ENCODE measurements at places on chromosomes 4 and X.

GRCh38 chr4:83138946-83139345 lies 24.4 kb upstream of the PLAC8 start:
- DNase-seq: no peak

DNA sequence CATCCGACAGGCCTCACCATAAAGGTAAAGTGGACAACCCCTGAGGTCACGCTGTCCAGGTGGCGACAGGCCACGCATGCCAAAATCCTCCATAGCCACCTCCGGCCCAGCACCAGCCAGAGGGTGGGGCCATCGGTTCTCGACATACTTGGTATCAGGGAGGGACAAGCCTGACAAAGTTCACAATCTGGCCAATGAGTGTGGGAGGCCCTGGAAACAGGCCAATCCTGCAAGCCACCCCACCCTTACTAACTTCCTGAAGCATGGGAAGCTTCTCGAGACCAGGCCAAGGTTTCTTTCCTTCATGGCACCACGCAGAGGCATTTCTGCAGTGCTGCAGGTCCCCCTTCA lies 73.8 kb downstream of the MTMR1 start:
- DNase-seq: no peak

- no peak for DNase-seq
These were observed 141.6 kb downstream of the HS3ST1 start for GRCh38 chr4:11287055-11287454.

DNA sequence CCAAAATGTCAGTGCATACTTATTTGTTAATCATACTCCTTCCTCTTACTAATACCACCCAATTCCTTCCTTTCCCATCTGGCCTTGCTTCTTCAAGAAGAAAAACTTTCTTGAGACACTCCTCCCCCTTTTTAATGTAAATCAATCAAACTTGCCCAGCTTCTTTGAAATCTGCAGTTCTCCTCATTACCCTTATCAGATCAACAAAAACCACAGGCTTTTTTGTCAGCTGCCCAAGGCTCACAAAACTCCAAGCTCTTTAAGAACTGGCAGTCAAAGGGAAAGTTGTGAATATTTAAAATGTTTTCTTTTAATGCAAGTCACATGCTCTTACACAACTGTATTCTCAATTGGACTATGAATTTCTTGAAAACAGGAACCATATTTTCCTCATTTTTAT lies 11.3 kb upstream of the MYOZ2 start:
- peak; percentile 6 for DNase-seq

DNA sequence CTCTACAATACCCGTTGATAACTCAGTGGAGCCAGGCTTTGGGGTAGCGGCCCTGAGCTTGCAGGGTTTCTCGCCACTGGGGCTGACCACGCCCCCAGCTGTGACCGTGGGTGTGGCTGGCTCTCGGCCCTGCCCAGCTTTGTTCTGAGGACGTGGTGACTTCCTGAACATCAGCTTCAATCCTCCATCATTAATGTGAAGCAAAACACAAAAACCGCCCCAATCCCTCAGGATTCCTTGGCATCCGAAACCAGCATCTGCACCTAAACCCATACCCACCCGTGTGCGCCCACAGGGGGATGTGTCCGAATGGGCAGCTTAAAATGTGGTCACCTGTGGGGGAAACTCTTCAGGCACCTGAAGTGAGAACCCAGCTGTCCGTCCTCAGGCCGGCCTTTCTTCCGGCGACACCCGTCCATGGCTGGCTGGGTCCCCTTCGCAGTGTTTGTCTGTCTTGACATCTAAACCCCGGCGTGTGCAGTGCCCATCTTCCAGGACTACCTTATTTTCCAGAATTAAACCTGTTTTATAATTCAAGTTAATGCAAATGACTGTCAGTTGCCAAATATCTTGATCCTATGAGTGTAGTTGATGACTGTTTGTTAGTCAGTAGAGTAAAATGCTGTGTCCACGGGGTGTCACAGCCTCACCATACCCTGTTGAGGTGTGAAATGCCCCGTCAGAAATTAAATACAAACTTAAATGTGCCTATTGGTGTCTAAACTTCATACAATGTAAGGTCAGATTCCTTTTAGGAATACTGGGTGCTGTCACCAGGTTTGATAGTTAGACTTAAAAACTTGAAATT lies 27.3 kb downstream of the NELFA start:
- DNase-seq: peak; percentile 15

GRCh38 chr4:13530823-13531624 lies 13.3 kb downstream of the NKX3-2 start:
- DNase-seq: no peak

- no peak for DNase-seq
These were observed 672.7 kb downstream of the RPA4 start for GRCh38 chrX:97556359-97556758.

GRCh38 chrX:107325467-107325866 lies 119.1 kb downstream of the DNAAF6 start:
- no peak for DNase-seq

DNA sequence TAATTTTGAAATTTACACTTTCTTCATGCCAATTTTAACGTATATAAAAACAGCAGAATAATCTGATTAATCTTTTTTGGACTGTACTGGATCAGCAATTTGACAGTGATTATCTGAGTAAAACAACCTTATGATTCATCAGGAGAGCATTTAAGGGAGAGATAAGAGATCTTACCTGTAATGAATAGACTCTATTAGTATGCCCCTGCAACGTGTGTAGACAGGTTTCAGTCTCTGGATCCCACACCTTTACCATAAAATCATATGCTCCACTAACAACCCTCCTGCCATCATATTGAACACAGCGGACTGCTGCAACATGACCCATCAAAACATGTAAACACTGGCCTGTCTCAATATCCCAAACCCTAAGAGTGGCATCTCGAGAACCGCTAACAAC lies 210.1 kb downstream of the FBXW7 start:
- no peak for DNase-seq

GRCh38 chrX:87374324-87374723 lies 143.3 kb upstream of the KLHL4 start:
- no peak for DNase-seq

- no peak for DNase-seq
These were observed 55.1 kb downstream of the GALNT7 start for GRCh38 chr4:173223743-173224142.

DNA sequence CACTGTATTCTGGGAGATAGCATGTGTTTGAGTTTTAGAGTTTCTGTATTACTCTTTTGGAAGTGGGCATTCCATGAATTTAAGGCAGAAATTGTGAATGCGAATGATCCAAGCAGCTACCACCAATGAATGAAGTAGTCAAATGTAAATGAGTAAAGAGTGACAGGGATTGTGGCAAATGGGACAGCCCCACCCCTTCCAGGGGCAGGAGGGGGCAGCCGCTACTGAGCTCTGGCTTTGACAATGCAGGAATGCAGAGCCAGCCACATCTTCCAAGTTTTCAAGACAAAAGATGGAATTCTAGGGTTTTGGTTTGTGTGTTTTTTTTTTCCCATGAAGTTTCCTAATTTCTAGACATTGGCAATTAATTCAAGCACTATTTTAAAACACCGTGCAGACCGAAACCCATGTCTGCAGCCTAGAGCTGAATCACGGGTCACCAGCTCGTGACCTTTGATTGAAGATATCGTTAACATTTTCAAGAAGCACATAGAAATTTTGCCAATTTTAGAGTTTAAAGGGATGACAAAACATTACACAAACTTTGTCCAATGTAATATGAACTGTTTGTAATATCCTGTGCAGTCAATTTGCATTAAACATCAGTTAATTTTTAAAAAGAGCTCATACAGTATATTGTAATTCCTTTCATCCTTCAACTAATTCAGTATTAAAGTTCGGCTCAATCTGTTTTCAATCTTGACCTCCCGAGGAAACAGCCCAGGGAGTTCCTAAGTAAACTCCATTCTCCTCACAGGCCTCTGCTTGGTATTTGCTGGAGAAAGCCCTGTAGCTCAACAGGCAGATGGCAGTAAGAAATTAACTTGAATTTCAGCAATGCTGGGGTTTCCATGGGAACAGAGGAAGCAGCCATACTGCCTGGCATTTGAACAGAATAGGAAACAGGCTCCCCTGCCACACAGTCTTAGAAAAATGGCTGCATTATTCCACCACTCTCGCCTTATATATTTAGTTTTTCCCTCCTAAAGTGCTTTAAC lies 83.4 kb downstream of the UCHL1 start:
- DNase-seq: peak; percentile 71

GRCh38 chr4:107987916-107988762 lies 1.6 kb upstream of the HADH start:
- no peak for DNase-seq

GRCh38 chr4:177968817-177969442 lies 526.7 kb upstream of the AGA start:
- DNase-seq: no peak

DNA sequence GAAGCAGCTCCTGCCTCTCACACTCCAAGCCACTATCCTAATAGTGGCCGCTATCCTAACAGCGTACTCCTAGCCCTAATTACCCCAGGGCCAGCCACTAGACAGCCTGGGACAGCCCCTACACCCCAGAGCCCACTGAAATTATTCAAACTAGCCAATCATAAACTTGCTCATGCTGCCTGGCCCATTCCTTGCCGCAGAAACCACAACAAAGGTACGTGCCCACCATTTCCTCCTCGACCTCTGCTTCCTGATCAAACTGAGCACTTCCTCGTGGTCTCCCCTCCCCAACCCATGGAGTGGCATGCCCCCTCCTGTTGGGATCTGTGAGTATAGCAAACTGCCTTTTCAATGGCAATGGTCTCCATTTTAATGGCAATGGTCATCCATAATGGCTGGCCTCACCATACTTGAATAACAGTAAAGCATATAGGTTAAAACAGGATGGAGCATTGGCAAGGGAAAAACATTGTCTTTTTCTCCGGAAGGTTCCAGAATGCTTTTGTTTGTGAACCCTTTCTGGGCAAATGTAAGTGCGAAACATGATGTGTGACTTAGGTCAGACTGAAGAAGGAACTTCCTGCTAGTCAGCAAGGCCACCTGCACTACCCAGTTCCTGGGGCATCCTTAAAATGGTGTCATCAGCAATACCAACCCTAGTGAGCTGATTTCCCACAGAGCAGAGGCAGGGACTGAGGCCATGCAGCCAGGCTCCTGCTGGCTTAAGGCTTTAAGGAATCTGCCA lies 107.1 kb upstream of the ATP6AP2 start:
- no peak for DNase-seq

DNA sequence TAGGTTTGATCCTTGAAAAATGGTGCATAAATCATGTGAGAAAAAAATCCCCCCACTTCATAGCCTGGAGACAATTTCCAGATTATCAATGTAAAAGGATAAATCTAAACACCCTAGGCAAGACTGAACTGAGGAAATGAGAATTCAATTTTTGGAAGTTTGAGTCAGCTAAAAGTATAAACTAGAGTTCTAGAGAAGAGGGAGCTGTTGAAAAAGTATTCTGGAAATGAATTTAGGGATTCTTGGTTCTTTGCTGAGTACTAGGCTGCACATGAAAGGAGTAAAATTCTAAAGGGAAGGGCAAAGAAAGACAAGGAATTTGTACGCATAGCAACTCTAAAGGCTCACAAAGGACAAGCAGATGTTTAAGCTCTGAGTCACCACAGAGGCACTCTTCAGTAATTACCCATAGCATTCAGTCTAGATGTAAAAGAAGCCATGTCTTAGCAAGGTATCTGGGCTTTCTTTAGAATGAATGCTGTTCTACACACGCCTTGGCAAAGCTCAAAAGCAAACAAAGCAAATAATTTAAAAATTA lies 896.5 kb downstream of the PDHA2 start:
- DNase-seq: no peak

DNA sequence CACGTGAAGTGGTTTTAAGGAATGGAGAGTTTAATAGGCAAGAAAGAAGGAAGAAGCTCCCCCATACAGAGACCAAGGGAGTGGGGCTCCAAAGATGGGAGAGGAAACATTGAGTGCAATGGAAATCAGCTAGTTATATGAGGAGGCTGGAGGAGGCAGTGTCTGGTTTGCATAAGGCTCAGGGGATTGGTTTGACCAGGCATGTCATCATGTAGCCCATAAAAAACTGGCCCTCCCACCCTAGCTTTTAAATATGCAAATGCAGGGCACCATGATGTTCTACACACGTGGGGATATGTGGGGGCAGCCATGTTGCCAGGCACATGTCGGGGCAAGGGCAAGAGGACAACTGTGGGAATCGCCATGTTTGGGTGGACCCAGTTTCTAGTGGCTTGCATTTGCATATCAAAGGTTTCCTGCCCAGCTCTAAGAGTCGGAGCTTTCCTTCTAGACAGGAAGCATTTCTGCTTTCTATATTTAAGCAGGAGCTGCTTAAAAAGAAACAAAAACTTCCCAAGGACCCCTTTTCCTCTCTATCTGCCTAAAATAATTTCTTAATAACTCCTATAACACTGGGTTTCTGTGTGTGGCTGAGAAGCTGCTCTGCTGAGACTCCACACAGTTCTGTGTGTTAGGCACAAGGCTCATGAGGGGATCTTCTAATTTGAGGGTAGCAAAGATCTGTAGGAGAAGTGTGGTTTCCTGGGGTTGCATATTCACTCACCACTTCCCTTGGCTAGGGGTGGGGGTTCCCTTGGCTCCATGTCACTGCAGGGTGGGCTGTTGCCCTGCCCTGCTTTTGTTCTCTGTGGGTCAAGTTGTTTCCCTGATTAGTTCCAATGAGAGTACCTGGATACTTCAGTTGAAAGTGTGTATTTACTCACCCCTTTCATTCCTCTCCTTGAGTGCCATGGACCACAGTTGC lies 113.5 kb downstream of the VSIG4 start:
- no peak for DNase-seq

GRCh38 chr4:78286281-78286680 lies 229.2 kb downstream of the FRAS1 start:
- no peak for DNase-seq

DNA sequence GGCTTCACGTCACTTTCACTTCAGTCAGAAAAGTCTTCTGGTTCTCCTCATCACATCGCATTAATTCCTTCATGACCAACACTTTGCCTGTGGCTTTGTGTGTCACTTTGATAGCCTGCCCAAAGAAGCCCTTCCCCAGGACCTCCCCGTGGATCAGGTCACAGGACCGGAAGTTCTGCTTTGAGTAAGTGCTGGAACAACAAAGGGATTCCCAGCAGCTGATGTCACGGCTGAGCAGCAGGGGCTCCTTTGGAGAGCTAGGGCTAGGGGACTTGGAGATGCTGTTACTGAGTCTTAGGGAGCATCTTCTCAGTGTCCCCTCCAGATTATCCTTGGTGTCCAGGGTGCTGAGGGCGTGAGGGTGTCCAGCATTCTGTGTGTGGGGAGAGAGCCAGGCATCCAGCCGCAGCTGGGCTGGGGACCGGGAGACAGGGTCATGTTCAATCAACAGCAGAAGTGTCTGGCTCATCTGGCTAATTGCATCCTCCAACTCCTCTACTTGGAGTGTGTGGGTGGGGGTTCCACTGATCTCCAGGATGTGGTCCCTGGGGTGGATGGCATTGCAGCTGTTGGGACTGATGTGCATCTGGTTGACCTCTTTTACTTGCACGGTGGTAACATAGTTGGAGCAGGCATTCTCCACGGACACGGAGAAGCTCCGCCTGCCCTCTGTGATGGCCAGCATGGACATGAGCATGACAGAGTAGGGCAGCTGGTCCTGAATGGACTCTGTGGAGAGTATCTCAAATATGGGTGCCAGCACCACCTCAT lies 39.2 kb upstream of the ARHGAP6 start:
- DNase-seq: no peak
